ENCODE measurements at places on chromosomes 6 and 20.

- H3K4me1 ChIP-seq: peaks cover 1% of the 10 kb centered on the region
- DNase-seq: no peak
- H3K36me3 ChIP-seq: no peaks in the 10 kb centered on the region
- no peak overlapping the region for H3K4me3 ChIP-seq
- H3K27ac ChIP-seq: no peak overlapping the region
Observed at GRCh38 chr6:135464634-135465033, 32.9 kb downstream of the AHI1 start.

DNA sequence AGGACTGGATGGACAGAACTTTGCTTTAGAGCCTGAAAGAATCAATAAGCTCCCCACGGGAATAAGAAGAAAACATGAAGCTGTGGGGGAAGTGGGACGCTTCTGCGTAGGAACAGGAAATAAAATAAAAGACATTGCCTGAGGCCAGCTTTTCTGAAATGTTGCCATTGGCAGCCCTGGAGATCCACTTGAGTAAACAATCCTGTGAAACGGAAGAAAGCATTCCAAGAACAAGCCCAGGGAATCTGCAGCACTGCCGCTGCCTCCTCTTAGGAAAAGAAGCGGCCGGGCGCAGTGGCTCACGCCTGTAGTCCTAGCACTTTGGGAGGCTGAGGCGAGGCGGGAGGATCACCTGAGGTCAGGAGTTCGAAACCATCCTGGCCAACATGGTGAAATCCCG, 182.3 kb upstream of the RALGAPA2 start:
- H3K27ac ChIP-seq: no peak overlapping the region
- no peak for DNase-seq
- H3K4me1 ChIP-seq: no peaks in the 10 kb centered on the region
- H3K4me3 ChIP-seq: no peak overlapping the region
- peaks cover 3% of the 10 kb centered on the region for H3K36me3 ChIP-seq
- H3K27me3 ChIP-seq: peaks cover 6% of the 10 kb centered on the region

DNA sequence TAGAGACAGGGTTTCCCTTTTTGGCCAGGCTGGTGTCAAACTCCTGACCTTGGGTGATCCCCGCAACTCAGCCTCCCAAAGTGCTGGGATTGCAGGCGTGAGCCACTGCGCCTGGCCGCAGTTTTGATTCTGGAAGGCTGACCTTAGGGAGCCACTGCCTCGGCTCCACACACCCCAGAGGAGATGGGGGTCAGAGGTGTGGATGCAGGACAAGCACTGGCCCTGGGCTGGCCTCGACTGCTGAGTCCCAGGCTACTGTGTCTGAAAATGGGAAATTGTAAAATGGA, 1.5 kb downstream of the ZBP1 start:
- H3K4me3 ChIP-seq: peak overlapping the region; percentile 91
- peaks cover 43% of the 10 kb centered on the region for H3K36me3 ChIP-seq
- H3K4me1 ChIP-seq: peaks cover 61% of the 10 kb centered on the region

GRCh38 chr6:25456249-25457040, 177.3 kb downstream of the CARMIL1 start:
- H3K27ac ChIP-seq: no peak overlapping the region
- no peak overlapping the region for H3K4me3 ChIP-seq
- H3K27me3 ChIP-seq: peaks cover 6% of the 10 kb centered on the region
- no peaks in the 10 kb centered on the region for H3K4me1 ChIP-seq
- no peaks in the 10 kb centered on the region for H3K36me3 ChIP-seq
- no peak for DNase-seq

- no peaks in the 10 kb centered on the region for H3K27me3 ChIP-seq
- H3K4me1 ChIP-seq: peaks cover 26% of the 10 kb centered on the region
- no peak overlapping the region for H3K27ac ChIP-seq
- H3K4me3 ChIP-seq: no peak overlapping the region
- H3K36me3 ChIP-seq: no peaks in the 10 kb centered on the region
Observed at GRCh38 chr6:80457439-80457933, 351.0 kb downstream of the BCKDHB start.

DNA sequence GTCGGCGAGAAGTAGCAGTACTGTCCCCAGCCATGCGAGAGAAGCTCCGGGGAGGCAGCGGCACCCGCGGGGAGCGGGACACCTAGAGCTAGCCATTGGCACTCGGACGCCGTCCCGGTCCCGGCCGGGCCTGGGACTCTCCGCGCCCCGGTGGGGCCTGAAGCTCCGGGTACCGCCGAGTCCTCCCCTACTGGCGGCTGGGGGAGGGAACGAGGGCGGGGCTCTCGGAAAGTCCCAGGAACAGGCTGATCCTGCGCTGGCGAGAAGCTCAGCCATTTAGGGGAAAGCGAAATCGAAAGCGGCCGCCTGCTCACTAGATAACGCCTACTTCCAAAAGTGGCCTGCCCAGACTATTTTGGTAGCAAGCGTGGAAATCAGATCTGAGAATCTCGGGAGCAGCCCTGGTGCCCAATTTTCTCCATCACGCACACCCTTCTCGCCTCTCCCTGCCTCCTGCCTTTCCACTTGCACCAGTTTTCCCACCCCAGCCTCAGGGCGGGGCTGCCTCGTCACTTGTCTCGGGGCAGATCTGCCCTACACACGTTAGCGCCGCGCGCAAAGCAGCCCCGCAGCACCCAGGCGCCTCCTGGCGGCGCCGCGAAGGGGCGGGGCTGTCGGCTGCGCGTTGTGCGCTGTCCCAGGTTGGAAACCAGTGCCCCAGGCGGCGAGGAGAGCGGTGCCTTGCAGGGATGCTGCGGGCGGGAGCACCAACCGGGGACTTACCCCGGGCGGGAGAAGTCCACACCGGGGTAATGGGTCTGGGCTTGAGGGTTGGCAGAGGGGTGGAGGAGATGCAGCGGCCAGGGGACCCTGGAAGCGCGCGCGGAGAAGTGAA, at the start of the genes PSMB9 and TAP1:
PSMB9 (plus strand) TSS at position 652 of the 835 bp plus-strand sequence; CDS start at position 690, 38 bp downstream.
TAP1 (minus strand) TSS at position 164 of the 835 bp plus-strand sequence; CDS start at position 96, 68 bp downstream.
- peak within 1 kb of the TSS; percentile 98 for H3K4me3 ChIP-seq
- H3K27ac ChIP-seq: peak within 1 kb of the TSS; percentile 100
- DNase-seq: peak; percentile 89
- peaks cover 88% of the 10 kb centered on the region for H3K36me3 ChIP-seq
- H3K27me3 ChIP-seq: no peaks in the 10 kb centered on the region
- H3K4me1 ChIP-seq: peaks cover 74% of the 10 kb centered on the region

DNA sequence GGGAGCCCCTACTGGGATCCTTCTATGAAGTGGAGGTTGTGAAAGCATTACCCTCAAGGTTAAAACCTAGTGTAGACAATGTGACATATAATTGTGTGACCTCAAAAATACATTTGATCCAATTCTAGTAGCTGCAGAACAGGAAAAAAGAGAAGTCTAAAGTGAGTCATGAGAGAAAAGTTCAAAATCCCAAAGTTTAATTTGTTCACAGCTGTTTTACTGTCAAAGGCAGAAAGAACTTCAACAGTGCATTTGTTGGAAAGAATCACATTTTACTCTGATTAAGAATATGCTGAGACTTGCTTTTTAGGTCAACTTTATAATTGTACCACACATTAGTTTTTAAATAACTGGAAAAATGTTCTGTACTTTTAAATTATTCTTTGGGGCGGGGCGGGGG, 1027.4 kb upstream of the FLRT3 start:
- no peaks in the 10 kb centered on the region for H3K27me3 ChIP-seq
- no peak overlapping the region for H3K27ac ChIP-seq
- no peaks in the 10 kb centered on the region for H3K36me3 ChIP-seq
- no peak overlapping the region for H3K4me3 ChIP-seq
- no peaks in the 10 kb centered on the region for H3K4me1 ChIP-seq
